ENCODE measurements at places on chromosomes 3 and 15. TPM values are rescaled to one million over a fixed set of nuclear protein-coding genes. Genes with fewer than 3 reads are reported as not detected.

GOLGA6L10 gene
- total RNA-seq: 2.9 TPM

OR5H15 gene
- not detected for total RNA-seq

MESP1 gene
- 1.9 TPM for total RNA-seq

XPC gene
- total RNA-seq: 66.7 TPM

- DNase-seq: peak; percentile 66
Observed at GRCh38 chr3:16842272-16843270, 42.2 kb upstream of the PLCL2 start.

GRCh38 chr3:111936967-111937366 is 41.9 kb upstream of the ABHD10 start:
- DNase-seq: no peak

All from suprapubic skin (tissue), 4 donors.